SW 1271 (cell line): ENCODE measurements at places on chromosomes 3 and 15.

DNA sequence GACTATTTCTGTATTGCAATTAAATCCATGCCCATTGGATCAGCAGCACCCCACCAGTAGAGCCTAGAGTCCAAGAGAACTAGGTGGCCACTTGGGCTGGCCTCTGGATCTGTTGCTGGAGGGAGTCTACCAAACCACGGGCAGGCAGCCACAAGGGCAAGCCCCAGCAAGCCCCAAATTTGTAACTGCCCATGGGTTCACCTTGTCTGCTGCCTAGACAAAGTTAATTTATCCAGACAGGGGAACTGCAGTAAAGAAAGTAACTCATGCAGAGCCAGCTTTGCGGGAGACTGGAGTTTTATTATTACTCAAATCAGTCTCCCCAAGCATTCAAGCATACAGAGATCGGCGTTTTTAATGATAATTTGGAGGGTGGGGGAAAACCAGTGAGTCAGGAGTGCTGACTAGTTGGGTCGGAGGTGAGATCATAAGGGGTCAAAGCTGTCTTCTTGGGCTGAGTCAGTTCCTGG is 74.0 kb upstream of the TERB2 start:
- no peak for DNase-seq

GRCh38 chr3:127853681-127854080 is 31.4 kb upstream of the MGLL start:
- DNase-seq = no peak

- DNase-seq = no peak
These were observed 246.2 kb downstream of the UACA start for GRCh38 chr15:70517194-70517590.

DNA sequence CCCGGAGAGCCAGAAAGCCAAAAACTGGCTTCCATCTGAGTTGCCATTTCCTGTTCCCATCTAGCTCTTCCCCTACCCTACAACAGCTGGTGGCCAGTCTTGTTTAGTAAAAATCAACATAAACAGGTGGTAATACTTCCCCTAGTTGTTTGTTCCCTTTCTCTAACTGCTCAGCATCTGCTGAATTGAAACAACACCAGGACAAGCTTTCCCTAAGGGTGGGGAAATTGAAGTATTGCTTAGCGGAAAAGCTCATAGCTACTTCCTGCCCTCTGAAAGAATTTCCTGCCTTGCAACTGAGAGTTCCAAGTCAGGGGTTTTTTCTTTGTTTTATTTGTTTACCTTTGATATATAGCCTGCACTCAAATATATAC is 66.8 kb downstream of the HMG20A start:
- no peak for DNase-seq

DNA sequence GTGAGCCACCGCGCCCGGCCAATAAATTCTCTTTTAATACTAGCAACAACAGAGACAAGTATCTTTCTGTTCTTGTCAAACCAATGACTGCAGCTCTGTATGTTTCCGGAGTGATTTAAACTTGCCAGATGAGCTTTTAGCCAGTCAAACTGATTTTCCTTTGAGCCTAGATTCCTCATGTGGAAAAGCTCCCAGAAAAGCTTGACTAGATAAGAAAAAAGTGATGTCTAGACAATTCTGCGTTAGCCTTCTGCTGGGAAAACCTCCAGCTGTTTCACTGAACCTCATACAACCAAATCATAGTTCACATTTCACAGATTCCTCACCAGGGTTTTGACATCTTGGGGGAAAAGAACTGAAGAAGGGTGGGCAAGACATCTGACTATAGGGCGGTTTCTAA is 78.6 kb downstream of the MAGI1 start:
- no peak for DNase-seq

DNA sequence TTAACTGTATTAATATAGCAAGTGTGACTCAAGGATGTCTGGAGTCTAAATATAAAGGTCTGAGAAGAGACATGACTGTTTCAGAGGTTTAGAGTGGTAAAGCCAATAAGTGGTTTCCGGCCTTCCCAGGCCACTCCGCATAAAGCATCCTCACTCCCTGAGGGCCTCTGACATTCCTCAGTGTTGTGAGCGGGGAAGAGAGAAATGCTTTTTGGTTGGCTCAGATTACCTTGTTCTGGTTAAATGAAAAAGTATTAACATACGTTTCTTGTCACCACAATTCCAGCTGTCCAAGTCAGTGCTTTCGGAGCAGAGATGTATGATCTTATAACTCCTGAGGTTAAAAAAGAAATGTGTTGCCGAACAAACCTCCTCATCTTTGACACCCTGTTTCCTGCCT is 103.8 kb downstream of the RBMS3 start:
- DNase-seq = no peak

GRCh38 chr15:27774191-27774590 is 324.9 kb downstream of the OCA2 start:
- no peak for DNase-seq

- DNase-seq = peak; percentile 49
These were observed 15.4 kb downstream of the DPH3 start for GRCh38 chr3:16249336-16249735.

DNA sequence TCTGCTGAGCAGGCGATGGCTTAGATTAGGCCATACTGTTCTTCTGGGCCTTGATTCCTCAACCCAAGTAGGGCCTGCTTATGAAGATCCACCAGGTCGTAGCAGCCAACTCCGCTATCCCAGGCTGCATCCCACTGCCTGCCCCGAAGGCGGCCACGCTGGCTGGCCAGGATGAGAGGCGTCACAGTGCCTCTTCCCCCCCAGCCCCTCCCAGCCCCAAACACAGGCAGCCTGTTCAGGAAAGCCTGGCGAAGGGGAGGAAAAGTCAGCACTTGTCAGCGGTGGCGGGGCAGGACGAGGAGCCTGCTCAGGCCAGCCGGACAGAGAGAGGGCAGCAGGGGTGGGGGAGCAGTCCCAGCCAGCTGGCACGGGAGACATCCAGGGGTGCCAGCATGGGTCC is 11.2 kb downstream of the PTH1R start:
- no peak for DNase-seq

DNA sequence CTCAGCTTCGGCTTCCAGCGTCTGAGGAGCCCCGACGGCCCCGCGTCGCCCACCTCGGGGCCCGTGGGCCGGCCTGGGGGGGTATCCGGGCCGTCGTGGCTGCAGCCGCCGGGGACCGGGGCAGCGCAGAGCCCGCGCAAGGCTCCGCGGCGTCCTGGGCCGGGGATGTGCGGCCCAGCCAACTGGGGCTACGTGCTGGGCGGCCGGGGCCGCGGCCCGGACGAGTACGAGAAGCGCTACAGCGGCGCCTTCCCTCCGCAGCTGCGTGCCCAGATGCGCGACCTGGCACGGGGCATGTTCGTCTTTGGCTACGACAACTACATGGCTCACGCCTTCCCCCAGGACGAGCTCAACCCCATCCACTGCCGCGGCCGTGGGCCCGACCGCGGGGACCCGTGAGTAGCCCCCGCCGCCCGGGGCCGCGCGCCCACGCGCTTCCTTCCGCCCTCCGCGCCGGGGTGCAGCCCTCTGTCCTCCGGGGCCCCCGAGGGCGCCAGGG is 462 bp downstream of the EDEM1 start:
- no peak for DNase-seq

GRCh38 chr15:40914486-40914885 is 14.7 kb upstream of the DLL4 start:
- no peak for DNase-seq

GRCh38 chr15:36874930-36875329 is 225.4 kb downstream of the MEIS2 start:
- no peak for DNase-seq

GRCh38 chr3:55455915-55456314 is 31.2 kb downstream of the WNT5A start:
- DNase-seq = no peak

- DNase-seq = no peak
These were observed 11.0 kb downstream of the NDUFB5 start for GRCh38 chr3:179615458-179616173.

GRCh38 chr3:182603501-182603900 is 189.8 kb upstream of the ATP11B start:
- DNase-seq = no peak

DNA sequence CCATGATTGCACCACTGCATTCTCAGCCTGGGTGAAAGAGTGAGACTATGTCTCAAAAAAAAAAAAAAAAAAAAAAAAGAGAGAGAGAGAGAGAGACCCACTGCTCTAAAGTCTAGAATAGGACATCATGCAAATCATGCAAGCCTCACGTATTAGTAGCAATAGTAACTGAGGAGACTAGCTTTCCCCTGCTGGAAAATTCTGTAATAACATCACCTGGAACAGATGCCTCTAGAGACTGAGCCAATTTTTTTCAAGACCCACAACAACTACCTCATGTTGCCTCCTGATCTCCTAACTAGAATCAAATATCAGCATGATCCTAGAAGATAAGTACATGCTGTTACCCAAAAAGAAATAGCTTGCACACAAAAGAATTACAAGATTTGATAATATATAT is 461.9 kb downstream of the AGBL1 start:
- DNase-seq = no peak

- no peak for DNase-seq
These were observed 152.9 kb upstream of the RBMS3 start for GRCh38 chr3:29128001-29128400.
